ENCODE measurements at places on chromosomes 5 and 9.
A peak's percentile ranks its signal among the peaks of the same experiment; 100 is the strongest.

DNA sequence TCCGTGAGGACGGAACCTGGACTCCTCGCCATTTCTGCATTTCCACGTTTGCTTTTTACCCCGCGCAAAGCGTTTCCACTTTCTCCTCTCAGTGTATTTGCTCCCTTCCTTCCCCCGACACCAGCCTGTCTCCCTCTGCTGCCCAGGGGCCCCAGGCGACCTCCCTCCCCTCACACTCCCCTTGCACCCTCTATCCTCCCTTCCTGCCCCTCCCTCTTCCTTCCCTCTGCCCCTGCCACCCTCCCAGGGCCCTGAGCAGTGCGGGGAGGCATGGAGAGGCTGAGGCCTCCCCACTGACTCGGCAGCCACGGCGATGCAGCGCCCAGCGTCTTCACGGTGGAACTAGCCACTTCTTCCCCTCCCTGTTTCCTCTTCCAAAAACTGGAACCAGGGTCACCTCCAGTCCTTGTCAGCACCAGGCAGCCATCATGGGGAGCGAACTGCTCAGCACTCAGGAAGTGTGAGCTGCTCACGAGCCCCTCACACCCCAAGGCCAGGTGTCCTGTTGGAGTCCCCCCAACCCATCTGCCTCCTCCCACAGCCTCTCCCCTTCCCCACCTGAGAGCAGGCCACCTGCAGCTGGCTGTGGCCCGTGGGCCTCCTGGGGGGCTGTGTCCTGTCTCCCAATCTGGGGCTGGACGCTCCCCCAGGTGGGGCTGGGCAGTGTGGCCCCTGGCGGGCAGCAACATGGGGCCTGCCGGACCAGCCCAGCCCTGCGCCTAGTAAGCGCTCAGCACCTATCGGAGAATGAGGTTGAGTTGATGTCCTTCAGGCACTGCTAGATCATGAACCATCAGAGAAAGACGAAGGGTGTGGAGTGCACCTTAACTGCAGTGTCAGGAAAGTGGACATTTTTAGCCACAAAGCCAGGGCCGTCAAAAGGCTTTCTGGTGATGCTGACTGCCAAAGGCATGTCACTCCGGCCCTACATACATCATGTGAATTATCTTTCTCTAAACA is 17.5 kb downstream of the UBE2QL1 start:
- DNase-seq: no peak

GRCh38 chr5:114686356-114686755 is 324.5 kb downstream of the KCNN2 start:
- no peak for DNase-seq

GRCh38 chr9:16598316-16598715 is 272.2 kb downstream of the BNC2 start:
- no peak for DNase-seq

DNA sequence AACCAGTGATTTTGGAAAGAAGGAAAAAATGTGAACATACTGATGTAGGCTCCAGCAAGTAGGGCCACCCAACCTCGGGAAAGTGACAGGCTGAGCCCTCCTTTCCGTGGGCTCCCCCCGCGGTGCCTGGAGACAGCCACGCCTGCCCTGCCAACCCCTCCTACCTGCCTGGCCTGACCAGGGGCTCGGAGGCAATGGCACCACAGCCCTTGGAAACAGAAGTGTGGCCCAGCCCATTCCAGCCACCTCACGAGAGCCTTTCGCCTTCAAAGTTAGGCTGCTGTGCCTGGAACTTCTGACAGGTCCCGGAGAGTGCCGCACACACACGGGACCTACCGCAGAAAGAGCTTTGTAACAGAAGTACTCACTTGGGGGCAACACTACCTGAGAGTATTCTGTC is 49.5 kb upstream of the LRRC14B start:
- no peak for DNase-seq

GRCh38 chr5:54820346-54821134 is 164.9 kb downstream of the ESM1 start:
- peak; percentile 41 for DNase-seq

GRCh38 chr5:35194635-35195471 is 35.4 kb downstream of the PRLR start:
- no peak for DNase-seq
